Frontal cortex (tissue), 4 donors: ENCODE measurements at places on chromosomes 12 and 14. TPM values are rescaled to one million over a fixed set of nuclear protein-coding genes. Genes with fewer than 3 reads are reported as not detected.

NID2 gene
- total RNA-seq: 8.2 TPM

TAS2R9 gene
- total RNA-seq: 0.41 TPM

SAMD15 gene
- total RNA-seq: 12.6 TPM

SERPINA10 gene
- total RNA-seq: not detected

PRMT5 gene
- 61.1 TPM for total RNA-seq

HOXC13 gene
- not detected for total RNA-seq

- no peak for DNase-seq
These were observed 10.0 kb upstream of the PKP2 start for GRCh38 chr12:32906399-32907165.

GRCh38 chr14:68318828-68319227 is 474.0 kb downstream of the ZFP36L1 start:
- DNase-seq: no peak

DNA sequence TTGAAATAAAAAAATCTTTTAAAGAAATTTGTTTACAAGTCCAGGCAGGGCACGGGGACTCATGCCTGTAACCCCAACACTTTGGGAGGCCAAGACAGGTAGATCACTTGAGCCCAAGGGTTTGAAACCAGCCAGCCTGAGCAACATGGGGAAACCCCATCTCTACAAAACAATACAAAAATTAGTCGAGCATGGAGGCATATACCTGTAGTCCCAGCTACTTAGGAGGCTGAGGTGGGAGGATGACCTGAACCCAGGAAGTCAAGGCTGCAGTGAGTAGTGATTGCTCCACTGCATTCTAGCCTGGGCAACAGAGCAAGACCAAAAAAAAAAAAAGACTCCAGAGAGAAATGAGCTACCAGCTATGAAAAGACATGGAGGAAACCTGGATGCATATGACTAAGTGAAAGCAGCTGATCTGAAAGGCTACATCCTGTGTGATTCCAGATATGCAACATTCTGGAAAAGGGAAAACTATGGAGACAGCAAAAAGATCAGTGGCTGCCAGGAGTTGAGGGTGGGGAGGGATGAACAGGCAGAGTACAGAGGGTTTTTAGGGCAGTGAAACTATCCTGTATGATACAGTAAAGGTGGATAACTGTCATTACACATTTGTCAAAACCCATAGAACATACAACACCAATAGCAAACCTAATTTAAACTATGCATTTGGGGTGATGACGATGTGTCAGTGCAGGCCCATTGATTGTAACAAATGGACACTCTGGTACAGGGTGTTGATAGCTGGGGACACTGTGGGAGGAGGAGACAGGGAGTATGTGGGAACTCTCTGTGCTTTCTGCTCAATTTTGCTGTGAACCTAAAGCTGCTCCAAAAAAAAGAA is 59.9 kb downstream of the PRKAB1 start:
- no peak for DNase-seq

GRCh38 chr14:44910821-44911220 is 50.9 kb downstream of the KLHL28 start:
- no peak for DNase-seq

DNA sequence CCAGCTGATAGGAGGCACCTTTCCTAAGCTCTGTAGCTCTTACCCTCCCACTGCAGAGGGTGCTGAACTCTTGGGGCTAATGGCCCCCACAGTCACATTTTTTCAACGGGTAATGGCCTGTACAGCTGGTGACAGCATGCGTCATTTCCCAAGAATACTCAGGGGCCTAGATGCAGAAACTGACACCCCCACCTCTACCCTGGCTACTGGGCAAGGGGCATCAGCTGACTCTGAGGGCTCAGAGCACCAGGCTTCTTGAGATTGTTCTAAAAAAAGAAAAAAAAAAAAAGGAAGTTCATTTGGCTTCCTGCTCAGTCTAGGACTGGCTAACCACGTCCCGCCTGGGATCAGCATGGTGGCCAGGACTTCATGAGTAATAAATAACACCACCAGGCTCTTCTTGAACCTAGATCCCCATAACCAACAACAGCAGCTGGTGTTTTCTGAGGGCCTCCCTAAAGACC is 35.2 kb downstream of the ZFP36L1 start:
- no peak for DNase-seq

DNA sequence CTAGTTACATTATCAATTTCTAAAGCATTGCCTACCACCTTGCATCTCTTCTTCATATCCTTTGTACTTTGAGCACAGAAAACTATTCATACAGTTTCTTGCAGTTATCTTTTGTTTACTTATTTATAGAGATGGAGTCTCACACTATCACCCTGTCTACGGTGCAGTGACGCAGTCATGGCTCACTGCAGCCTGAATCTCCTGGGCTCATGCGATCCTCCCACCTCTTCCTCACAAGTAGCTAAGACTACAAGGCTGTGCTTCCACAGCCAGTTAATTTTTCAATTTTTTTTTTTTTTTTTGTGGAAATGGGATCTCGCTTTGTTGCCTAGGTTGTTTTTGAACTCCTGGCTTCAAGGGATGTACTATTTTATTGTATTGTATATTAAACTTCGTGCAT is 158.0 kb downstream of the TTC6 start:
- no peak for DNase-seq

GRCh38 chr12:5072311-5072710 is 28.6 kb downstream of the KCNA5 start:
- DNase-seq: no peak

- DNase-seq: no peak
These were observed 169.7 kb upstream of the ATP2B1 start for GRCh38 chr12:89878327-89878726.

DNA sequence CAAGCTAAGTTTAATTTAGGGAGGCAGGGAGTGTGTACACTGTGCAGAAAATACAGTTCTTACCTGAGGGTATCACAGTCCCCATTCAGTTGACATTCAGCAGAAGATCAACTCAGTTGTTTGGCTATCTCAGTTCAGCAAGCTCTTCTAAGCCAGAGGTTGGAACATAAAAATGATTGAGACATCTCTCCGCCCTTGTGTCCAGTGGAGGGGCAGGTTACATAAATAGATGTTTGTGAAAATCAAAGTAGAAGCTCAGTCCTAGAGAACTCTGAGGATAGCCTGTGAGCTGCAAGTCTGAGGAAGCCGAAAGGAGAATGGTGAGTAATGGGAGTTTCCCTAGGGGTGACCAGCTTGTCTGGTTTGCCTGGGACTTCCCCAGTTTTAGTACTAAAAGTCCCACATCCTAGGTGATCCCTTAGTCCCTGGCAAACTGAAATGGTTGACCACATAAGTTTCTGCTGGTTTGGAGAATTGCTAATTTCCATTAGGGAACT is 251.4 kb upstream of the ATP2B1 start:
- no peak for DNase-seq
